ENCODE measurements at places on chromosomes 2 and 18. TPM values are rescaled to one million over a fixed set of nuclear protein-coding genes. Genes with fewer than 3 reads are reported as not detected.

Gene ZNF396
- 3.9 TPM for total RNA-seq

Gene VAPA
- 223 TPM for total RNA-seq

Gene EDAR
- total RNA-seq: 2.2 TPM

Gene WDCP
- 12.4 TPM for total RNA-seq

Gene FBXO41
- 1.5 TPM for total RNA-seq

Gene MOGAT1
- total RNA-seq: not detected

Gene CFC1
- not detected for total RNA-seq

Gene UXS1
- 67.4 TPM for total RNA-seq

Gene WNT10A
- 2.0 TPM for total RNA-seq

Gene LCT
- total RNA-seq: 0.06 TPM

Gene SCTR
- total RNA-seq: 3.7 TPM

Gene CAPN14
- total RNA-seq: 0.12 TPM

Gene NYAP2
- total RNA-seq: 0.12 TPM

Gene SERPINB4
- not detected for total RNA-seq

Gene SLC16A14
- total RNA-seq: 10.1 TPM

Gene RAB6D
- total RNA-seq: not detected

Gene AFF3
- 52.7 TPM for total RNA-seq

Gene CYTIP
- total RNA-seq: 16.8 TPM

Gene AGBL5
- 31.6 TPM for total RNA-seq

Gene XPO1
- total RNA-seq: 412 TPM

Gene SAG
- not detected for total RNA-seq

Gene CPLX4
- not detected for total RNA-seq

Gene SLC38A11
- total RNA-seq: 3.2 TPM

Gene CHRND
- total RNA-seq: 5.5 TPM

Gene ZNF385B
- 3.6 TPM for total RNA-seq

Gene GALNT3
- total RNA-seq: 13.4 TPM

Gene LIMS3
- 2.0 TPM for total RNA-seq

Gene TMEM37
- total RNA-seq: 25.2 TPM

Gene PRKAG3
- total RNA-seq: 5.0 TPM

Gene RSAD2
- 7.2 TPM for total RNA-seq

Gene DPYSL5
- total RNA-seq: 2.1 TPM

Gene CCDC85A
- 4.2 TPM for total RNA-seq

Gene B3GNT7
- total RNA-seq: 4.7 TPM

Gene INHA
- total RNA-seq: 0.58 TPM

Gene RAB17
- 10.6 TPM for total RNA-seq

Gene SPP2
- total RNA-seq: not detected

Gene RAX
- total RNA-seq: not detected

Gene TMEM185B
- total RNA-seq: 34.2 TPM

Gene DSC2
- total RNA-seq: 19.8 TPM

Gene PARD3B
- 44.8 TPM for total RNA-seq

Gene GAL3ST2
- 0.82 TPM for total RNA-seq

Gene SP9
- not detected for total RNA-seq

Gene KCNS3
- 13.1 TPM for total RNA-seq

Gene ERFE
- 5.1 TPM for total RNA-seq

Gene MC4R
- not detected for total RNA-seq

Gene LOXHD1
- 2.2 TPM for total RNA-seq

Gene SERPINB12
- not detected for total RNA-seq

Gene LHCGR
- total RNA-seq: 1.3 TPM

Gene FKBP1B
- 5.9 TPM for total RNA-seq

Gene RGPD4
- total RNA-seq: not detected

Gene POTEJ
- total RNA-seq: 0.12 TPM

Gene NLRC4
- 1.6 TPM for total RNA-seq

Gene FLACC1
- 3.5 TPM for total RNA-seq
